ENCODE measurements at places on chromosomes 3 and 15. TPM values are rescaled to one million over a fixed set of nuclear protein-coding genes. Genes with fewer than 3 reads are reported as not detected.

Gene PLIN1
- not detected for total RNA-seq

Gene ITIH3
- not detected for total RNA-seq

Gene CCDC80
- total RNA-seq, result 1,174 TPM

Gene ZNF620
- 0.32 TPM for total RNA-seq

Gene RYK
- 100 TPM for total RNA-seq

Gene ADCY5
- total RNA-seq, result 1.2 TPM

Gene CILP
- under 0.01 TPM for total RNA-seq

Gene NTRK3
- total RNA-seq, result not detected

Gene HDAC11
- 8.7 TPM for total RNA-seq

Gene GFM1
- total RNA-seq, result 38.5 TPM

Gene CACNA2D2
- total RNA-seq, result not detected

Gene AGTR1
- 4.0 TPM for total RNA-seq

Gene SLC25A26
- total RNA-seq, result 26.9 TPM

Gene FBXW12
- not detected for total RNA-seq

Gene ELL3
- total RNA-seq, result 5.2 TPM

Gene FSIP1
- 2.4 TPM for total RNA-seq

Gene SELENOS
- total RNA-seq, result 98.7 TPM

Gene CDV3
- total RNA-seq, result 155 TPM

Gene SNX22
- total RNA-seq, result not detected

Gene TM4SF4
- total RNA-seq, result 0.97 TPM

Gene STXBP5L
- total RNA-seq, result not detected

Gene UNC13C
- not detected for total RNA-seq

Gene MYL3
- not detected for total RNA-seq

Gene FYTTD1
- 71.5 TPM for total RNA-seq

Gene CLEC3B
- total RNA-seq, result 45.4 TPM

Gene XRN1
- total RNA-seq, result 35.0 TPM

Gene PLSCR2
- total RNA-seq, result not detected

Gene ISLR2
- not detected for total RNA-seq

Gene DCP1A
- 13.1 TPM for total RNA-seq

Gene AMIGO3
- not detected for total RNA-seq

Gene GMPPB
- 37.8 TPM for total RNA-seq

Gene ITIH1
- not detected for total RNA-seq

Gene PIK3CB
- total RNA-seq, result 4.8 TPM

Gene TEX55
- total RNA-seq, result not detected

Gene ZMYND10
- 1.5 TPM for total RNA-seq

Gene YEATS2
- total RNA-seq, result 34.7 TPM

Gene PPARG
- not detected for total RNA-seq

Gene LRRC2
- 10.8 TPM for total RNA-seq

Gene LRRC34
- total RNA-seq, result 3.4 TPM

Gene C3orf70
- total RNA-seq, result not detected

Measured in GM23248 (cell line).